ENCODE measurements at places on chromosomes 6 and 20. TPM values are rescaled to one million over a fixed set of nuclear protein-coding genes. Genes with fewer than 3 reads are reported as not detected.

ARMC12 gene
- total RNA-seq: not detected

DNA sequence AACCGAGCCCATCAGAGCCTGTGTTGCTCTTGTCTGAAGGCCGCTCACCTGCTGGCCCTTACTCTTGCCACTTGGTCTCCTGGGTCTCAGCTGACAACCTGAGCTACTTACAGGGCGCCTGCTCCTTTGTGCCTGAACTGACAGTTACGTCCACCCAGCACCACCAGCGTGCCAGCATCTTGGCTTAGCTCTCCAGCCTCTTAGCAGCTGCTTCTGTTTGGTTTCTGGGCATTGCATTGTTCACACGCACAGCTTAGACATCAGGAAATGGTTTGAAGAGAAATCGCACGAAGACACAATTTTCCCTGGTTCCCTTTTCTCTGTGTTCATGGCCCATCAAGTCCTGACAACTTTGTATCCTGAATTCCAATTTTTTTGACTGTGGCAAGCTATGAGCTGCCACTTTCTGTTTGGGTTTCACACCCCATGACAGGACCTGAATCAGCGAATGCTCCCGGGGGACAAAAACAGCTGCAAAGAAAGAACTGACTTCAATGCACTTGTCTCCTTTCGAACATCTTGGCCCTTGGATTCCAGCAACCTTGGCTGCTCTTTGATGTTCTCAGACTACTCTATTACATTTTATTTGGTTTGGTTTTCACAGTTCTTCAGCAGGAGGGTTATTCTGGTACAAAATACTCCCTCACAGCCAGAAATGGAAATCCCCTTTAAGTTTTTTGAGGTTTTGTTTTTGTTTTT lies 45.2 kb upstream of the LY86 start:
- no peak for DNase-seq

GRCh38 chr6:128047989-128048388 lies 147.1 kb upstream of the THEMIS start:
- DNase-seq: no peak

BTBD3 gene
- total RNA-seq: 12.3 TPM

CLPSL2 gene
- not detected for total RNA-seq

TINAG gene
- total RNA-seq: not detected

GRCh38 chr6:92748131-92748530 lies 671.2 kb downstream of the EPHA7 start:
- DNase-seq: no peak

C6orf141 gene
- 0.42 TPM for total RNA-seq

DNA sequence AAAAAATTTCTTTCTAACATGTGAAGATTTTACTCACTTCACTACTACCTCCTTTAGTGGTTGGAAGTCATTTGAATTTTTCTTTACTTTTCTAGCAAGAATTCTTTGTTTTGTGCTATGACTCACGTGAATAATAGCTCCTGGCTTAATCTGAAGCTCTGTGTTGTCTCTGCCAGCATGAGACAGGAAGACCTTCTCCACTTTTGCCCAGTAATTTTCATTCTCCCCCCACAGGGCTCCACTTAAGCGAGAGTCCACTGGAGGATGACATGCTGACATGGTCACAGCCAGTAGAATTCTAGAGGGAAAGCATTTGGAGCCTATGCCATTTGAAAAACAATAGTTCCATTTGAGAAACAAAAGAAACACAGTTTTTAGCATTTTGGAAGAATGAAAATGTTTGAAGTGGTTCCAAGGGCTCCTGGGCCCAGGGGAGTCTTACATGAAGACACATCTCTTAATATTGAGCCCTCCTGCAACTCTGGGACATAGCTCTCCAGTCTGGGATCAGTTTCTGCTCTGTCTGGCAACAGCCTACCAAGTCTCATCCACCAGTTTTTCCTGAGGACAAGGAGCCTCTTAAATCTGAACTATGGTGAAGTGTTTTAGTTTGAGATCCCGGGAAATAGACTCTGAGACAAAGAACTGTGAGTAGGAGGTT lies 231.4 kb downstream of the PAX1 start:
- no peak for DNase-seq

DNA sequence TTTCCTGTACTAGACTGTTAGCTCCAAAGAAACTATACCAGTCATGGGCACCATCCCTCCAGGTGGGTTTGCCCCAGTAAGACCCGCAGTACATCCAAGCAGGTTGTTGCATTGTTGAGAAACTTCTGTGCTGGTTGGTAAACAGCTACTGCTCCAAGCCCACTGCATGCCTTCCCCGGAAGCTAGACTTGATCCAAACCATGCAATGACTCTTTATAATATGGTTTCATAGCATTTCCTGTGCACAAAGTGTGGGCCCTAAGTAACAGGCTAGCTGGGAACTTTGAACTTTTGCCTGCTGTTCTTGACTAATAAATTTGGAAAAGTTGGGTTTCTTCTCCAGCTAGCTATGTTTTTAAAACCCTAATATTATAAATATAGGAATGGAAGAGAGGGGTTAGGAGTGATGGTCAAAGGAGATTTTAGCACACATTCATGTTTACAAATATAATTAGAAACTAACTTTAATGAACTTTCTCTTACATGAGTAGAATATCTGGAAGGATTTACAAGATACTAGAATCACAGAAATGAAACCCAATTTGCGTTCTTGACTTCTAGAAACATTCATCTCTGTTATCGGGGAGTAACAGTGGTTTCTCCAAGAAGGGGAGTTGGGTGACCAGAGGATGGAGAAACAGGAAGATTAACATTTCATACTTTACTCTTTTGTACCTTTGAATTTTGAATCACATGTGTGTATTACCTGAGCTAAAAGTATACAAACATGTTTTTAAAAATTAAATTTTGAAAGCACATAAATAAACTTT lies 51.7 kb downstream of the GFOD1 start:
- no peak for DNase-seq

MYLK4 gene
- total RNA-seq: 0.68 TPM

DNA sequence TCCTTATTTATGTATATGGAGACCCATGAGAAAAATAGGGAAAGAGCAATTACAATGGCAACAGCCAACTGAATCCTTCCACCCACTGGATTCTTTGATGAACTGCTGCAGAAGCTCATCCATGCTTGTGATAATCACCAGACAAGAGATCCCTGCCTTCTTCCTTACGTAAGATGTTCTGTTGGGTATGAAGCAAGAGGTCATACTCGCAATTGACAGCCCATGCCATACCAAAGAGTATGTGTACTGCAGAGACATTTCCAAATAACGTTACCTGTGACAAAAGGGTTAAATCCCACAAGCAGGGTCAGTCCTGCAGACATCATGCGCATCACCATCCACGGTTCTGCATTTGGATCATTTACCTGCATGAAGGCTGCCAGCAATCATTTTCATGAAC lies 27.8 kb downstream of the ELOVL5 start:
- no peak for DNase-seq
